ENCODE measurements at places on chromosomes 12 and 14.
A peak's percentile ranks its signal among the peaks of the same experiment; 100 is the strongest.

DNA sequence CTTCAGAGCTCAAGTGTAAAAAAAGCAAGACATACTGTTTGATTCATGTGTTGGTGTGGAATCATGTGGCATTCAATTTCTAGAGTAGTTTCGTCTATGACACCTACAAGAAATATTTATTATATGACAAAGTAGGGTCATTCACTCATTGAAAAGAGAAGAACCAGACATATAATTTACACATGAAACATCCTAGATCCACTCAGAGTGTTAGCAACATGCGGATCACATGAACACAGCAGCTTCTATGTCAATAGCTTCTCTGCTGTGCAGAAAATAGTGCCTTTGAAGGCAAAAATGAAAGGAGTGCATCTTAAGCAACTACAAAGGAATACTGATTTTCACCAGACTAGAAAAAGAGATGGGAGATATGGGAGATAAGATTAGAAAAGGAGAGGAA, 569.8 kb downstream of the RPS29 start:
- no peak for DNase-seq

DNA sequence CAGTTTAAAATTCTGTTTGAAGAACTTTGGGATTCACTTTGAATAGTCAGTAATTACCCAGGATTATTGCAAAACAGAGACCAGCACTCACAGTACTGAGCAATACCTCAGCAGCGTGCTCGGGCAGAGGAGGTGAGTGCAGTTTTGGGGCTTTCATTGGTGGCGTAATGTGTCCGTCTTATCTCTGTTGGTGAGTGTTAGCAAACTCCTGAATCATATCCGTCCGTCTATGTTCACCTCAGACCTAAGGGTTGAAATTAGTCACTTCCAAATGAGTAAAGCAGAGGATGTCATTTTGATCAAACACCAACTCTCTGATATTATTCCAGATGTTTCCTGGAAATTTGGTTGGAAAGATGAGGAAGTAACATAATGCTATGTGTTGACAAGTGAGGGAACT, 82.8 kb downstream of the BORCS5 start:
- DNase-seq = no peak

GRCh38 chr14:91387169-91387835, 30.3 kb downstream of the CCDC88C start:
- no peak for DNase-seq

GRCh38 chr14:57871459-57872080, 5.7 kb upstream of the SLC35F4 start:
- no peak for DNase-seq

DNA sequence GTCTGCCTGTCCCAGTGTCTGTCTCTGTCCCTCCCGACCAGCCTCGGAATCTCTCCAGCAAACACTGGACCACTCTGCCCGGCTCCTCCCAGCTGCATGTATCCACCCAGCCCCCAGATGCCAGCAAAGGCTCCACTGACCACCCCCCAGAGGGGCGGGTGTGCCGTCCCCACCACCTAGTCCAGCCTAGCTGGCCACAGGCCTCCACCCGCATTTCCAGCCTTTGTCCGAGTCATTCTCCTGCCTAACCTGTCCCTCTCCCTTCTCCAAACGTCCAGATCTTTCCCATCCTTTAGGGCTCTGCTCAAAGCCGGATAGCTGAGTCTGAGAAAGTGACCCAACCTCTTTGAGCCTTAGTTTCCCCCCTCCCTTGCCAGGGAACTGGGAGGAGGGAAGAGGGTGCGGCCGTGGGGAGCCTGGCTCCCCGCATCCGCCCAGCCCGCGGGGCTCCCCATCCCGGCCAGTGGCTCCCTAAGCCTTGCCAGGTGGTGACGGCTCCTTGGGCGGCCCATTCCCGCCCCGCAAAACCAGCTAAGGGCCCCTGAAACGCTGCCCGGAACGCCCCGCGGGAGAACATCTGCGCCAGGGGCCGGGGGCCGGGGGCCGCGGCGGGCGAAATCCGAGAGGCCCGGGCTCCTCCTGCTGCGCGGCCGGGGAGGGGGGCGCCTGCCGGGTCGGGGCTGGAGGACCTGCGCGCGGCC, 34.6 kb upstream of the ANKRD9 start:
- no peak for DNase-seq

DNA sequence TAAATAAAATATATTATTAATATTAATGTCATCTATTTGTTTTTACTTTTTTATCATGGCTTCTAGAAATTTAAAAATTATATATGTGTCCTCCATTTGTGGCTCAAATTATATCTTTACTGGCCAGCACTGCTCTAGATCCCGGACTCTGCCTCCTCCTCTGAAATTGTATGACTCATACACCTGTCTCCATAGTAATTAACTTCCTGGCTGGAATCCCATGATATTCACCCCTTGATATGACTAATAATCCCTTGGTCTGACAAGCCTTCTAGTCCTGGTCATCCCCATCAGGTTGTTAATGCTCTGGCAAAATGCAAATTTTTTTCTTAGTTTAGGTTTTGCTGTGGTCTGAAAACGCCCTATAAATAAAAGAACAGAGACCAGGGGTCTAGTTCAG, 116.2 kb downstream of the BMP4 start:
- DNase-seq = no peak

- no peak for DNase-seq
Observed at GRCh38 chr12:88546853-88547252, 33.4 kb downstream of the KITLG start.

DNA sequence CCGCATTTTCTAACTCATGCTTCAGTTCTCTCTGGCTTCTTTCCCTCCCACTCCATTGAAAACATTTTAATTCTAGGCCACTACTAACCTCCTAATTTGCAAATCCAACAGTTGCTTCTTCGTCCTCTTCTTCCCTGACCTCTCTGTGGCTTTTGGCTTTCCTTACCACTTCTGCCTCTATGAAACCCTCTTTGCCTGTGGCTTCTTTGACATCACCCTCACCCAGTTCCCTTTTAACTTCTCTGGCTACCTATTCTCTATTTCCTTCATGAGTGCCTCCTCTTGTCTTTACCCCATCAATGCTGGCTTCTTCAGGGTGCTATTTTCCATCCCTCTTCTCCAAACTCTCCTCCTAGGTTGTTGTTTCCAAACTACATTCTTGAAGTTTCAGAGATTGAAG, 4.4 kb upstream of the HCFC2 start:
- DNase-seq = no peak

DNA sequence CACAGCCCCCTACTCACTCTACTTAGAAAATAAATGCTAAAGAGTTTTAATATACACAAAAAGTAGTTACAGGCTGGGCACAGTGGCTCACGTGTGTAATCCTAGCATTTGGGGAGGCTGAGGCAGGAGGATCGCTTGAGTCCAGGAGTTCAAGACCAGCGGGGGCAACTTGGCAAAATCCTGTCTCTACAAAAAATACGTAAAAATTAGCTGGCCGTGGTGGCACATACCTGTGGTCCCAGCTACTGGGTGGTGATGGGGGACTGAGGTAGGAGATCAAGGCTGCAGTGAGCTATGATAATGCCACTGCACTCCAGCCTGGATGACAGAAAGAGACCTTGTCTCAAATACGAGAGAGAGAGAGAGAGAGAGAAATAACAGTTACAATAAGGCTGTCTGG, 9.9 kb upstream of the DYNC1H1 start:
- DNase-seq = peak; percentile 55

DNA sequence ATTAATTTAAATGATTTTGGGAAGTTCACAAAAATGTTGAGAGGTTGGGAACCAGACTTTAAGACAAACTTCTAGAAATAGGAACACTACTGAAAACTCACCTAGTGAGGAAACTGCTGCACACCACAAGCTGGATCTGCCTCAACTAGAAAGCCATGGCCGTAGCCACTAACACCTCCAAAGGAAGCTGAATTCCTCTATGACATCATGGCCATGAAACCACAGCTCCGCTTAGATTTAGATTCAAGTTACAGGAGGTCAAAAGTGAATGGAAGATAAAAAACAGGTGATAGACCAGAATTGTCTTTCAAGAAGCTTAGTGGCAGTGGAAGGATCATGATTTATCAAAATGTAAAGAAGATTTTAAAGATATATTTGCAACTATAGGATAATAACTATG, 208.8 kb upstream of the ALG10 start:
- no peak for DNase-seq

DNA sequence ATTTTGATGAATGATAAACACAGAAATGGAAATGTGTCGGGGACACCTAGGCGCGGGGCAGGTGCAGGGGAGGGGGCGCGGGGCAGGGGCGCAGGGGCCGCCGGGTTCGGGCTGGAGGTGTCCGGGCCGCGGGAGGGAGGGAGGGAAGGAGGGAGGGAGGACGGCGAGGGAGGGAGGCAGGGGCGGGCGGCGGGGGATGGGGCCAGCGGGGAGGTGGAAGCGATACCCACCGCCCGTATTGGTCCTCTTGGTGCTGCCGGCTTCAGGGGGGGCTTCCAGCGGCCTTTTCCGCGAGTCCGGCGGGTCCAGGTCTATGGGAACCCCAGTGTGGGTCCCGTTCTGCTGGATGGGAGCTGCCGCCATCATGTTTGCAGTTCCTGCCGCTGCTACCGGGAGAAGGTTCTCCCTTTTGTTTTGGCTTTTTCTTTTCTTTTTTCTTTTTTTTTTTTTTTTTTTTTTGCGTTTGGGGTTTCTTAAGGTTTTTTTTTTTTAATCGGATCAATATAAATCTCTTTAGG, 703 bp downstream of the NOVA1 start:
- DNase-seq = no peak

DNA sequence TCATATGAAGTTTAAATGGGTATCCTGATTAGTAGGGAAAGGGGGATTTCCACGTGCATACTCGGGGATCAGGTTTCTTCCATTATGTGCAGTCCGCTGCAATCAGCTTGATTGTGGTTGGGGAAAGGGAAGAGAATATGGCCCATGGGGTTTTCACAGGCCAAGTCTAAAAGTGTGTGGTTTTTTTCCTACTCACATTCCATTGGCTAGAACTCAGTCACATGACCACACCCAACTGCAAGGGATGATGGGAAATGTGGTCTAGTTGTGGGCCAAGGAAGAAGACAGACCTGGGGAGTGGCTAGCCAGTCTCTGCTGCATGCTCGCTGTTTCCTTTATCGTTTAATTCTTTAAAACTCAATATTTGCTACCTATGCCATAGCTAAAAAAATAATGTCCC, 105.1 kb downstream of the PRIMA1 start:
- DNase-seq = no peak

DNA sequence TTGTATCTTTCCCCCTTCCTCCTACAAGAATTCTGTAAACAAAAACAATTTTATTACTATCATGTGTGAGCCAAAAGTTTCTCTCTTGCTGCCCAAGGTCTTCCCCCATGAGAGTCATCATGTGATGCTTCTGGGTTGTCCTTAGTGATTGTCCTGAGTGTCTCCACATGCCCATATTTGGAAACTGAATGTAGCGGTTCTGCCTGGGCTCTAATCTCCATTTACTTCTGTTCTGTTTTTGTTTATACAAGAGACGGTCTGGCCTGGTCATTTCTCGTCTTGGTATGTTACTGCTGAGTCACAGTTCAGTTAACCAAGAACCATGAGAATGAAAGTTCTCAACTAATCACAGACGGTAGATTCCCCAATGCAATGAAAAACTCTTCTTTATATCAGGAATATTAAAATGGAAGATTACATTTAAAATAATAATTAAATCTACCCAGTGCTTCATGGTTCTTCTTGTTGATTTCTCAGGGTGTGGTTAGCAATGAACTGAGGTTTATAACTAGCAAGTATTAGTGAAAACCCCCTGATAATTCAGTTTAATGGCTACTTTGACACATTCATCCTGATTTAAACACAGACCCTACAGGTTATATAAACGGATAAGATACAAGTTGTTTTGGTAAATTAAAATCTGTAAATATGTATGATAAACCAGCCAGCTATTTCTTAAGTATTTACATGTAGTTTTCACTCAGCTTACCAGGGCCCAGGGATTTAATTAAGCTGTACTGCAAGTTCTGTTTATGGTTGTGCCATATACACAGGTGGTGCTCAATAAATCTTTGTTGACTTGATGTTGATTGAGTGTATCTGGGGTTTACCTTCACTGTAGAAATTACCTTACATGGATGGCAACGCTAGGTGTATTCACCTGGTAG, 81.1 kb downstream of the PELI2 start:
- no peak for DNase-seq

GRCh38 chr12:8698132-8698851, 501 bp downstream of the RIMKLB start:
- peak; percentile 91 for DNase-seq

GRCh38 chr12:120687578-120688289, 785 bp downstream of the MLEC start:
- DNase-seq = no peak

DNA sequence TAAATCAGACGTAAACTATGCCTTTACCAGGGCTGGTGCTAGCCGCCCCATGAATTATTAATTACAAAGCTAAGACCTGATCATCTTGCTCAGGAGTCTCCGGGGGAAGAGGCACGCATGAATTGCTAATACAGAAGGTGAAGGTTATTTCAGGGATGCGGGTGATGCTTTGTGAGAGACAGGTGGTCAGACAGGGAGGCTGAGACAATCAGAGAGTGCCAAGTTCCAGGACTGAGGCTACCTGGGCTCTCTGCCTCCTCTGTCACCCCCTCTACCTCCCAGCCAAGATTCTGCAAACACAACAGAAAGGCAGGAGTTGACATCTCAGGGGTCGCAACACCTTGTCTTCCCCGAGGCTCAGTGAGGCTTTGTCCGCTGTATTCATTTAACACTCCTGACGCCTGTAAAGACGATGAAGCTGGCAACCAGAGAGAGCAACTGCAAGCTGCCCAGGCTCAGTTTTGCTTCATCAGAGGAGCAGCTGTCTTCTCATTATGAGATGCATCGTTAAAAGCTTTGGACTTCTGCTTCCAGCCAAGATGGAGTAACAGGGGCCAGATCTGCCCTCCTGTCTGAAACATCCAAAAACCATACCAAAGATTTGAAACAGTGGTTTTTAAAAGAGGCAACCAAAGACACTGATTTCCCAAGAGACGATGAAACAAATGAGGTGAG, 46.6 kb downstream of the PRIMA1 start:
- no peak for DNase-seq

- no peak for DNase-seq
Observed at GRCh38 chr12:11798006-11798708, 148.7 kb downstream of the ETV6 start.

GRCh38 chr12:148676-149416, 65.1 kb downstream of the SLC6A12 start:
- no peak for DNase-seq

DNA sequence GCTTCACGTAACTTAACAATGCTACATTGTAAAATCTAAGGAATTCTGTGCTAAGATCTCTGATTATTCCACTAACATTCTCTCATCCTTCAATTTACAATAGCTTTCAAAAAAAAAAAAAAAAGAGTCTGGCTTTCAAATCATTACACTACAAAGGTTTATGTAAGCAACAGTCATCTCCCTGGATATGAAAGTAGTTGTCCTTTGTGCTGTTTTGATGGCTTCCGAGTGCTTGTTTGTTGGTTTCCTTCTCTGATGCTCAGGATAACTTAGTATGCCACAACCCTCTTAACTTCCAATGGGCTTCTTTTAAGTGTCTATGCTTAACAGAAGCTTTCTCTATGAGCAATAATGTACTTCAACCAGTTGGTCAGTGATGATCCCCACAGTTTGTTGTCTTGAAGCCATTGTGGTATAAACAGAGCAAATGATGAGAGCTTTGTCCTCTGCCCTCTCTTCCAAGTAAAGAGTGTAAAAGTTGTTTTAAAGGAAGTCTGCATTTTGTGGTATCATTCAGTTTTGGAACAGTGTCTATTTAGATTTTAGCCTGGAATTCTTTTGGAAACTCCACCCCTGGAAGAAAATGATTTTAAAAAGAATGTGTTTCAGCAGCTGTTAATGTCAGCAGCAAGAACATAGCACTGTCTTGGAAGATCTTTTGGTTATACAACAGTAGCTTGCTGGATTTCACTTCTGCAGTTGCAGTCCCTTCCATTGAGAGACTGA, 396.1 kb upstream of the RGS6 start:
- DNase-seq = no peak

Data from mesenteric fat pad (tissue), 1 donor.